ENCODE measurements at places on chromosomes 2 and 18.
A peak's percentile ranks its signal among the peaks of the same experiment; 100 is the strongest.

GRCh38 chr18:63336366-63337099 is 17.0 kb upstream of the BCL2 start:
- peak; percentile 69 for DNase-seq

DNA sequence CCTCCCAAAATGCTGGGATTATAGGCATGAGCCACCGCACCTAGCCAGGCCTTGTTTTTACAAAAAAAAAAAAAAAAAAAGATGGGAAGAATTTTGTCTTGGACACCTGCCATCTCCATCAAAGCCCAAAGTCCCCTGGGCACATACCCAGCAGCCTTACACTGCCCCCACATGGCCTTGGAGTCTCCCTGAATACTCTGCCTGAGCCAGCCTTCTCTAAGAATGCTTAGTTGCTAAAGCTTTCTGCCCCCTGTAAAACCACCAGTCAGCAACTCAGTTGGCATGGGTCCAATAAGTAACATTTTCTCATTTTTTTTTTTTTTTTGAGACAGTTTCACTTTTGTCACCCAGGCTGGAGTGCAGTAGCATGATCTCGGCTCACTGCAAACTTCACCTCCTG is 40.6 kb downstream of the SPC25 start:
- DNase-seq, result no peak

DNA sequence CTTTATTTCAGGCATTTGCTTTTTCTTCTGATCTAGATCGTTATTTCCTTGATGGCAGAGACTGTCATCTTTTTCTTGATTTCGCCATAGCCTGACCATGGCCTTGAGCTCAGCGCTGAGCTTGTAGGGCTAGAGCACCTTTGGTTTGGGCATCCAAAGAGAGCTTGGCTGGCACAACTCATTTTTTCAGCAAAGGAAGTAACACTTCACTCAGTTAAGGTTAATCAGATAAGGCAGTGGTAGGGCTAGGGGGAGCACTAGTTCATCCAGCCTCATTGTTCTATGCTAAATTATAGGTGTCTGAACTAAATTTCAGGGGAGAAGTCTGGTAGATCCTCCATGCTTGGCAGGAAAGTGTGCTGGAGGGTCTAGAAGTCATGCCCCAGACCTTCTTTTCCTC is 125.0 kb downstream of the SETBP1 start:
- DNase-seq, result no peak

- DNase-seq, result no peak
Measured at GRCh38 chr2:58427572-58428095, 186.5 kb upstream of the FANCL start.

DNA sequence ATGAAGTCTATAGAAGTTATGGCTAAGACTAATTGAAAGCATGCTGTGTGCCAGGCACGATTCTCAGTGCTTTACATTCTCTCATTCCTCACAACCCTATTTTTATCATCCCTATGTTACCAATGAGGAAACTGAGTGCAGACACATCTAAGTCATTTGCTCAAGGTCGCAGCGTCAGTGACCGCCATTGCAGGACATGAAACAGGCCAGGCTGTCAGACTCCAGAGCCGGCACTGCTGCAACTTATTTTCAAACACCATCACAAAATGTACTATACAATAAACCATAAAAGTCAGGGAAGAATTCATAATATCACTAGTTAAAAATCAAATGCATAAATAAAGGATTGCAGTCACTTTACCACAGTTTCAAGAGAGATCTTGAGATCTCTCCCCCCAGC is 5.6 kb downstream of the STK39 start:
- no peak for DNase-seq

- DNase-seq, result no peak
Measured at GRCh38 chr18:25279133-25279532, 72.8 kb downstream of the ZNF521 start.

DNA sequence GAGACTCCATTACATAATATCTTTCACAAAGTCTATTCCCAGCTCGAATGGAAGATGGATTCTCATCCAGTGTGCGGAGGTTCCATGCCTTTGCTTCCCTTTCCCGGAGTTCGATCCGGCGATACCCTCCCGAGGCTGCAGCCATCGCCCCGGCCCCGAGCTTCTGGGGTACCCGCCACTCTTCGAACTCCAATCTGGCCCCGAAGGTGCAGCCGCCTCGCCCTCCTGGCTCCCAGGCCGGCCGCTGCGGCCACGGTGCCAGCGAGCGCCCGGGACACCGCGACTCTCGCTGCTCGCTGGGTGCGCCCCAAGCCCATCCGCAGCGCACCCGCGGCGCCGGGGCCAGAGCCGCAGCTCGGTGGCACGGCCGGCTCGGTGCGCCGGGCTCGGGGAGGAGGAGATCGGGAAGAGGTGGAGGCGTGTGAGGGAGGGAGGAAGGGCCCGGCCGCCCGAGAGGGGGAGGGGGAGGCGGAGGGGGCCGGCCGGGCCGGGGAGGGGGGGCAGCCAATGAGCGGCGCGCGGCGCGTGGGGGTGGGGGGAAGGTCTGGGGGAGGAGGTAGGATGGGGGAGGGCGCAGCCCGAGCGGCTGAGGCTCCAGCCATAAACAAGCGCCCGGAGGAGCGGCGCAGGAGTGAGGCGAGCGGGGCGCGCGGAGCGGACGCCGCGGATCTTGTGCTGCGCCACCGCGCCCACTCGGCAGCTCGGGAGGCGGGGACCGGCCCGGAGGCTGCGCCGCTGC is at the start of gene CRIM1:
Gene CRIM1, plus strand, starts transcription at position 628 of the 739 bp plus-strand sequence. CDS start 515 bp downstream, outside the sequence.
- peak; percentile 89 for DNase-seq

DNA sequence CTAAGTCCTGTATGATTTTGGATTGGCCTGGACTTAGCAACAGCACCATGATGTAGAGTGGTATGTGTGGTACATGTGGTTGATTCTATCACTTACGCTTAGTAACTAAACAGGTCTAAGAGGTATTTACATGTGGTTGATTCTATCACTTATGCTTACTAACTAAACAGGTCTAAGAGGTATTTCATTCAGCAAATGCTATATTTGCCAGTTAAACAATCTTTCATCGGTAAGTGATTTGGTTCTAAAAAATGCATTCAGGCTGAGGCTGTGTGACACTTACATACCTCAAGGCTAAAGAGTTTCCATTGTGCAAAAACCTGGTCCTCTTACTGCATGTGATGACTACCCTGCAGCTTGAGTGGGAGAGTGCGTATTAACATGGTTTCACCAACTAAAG is 13.1 kb downstream of the EIF4E2 start:
- DNase-seq, result peak; percentile 1

GRCh38 chr2:69185807-69186206 is 172.8 kb downstream of the ANTXR1 start:
- DNase-seq, result no peak

DNA sequence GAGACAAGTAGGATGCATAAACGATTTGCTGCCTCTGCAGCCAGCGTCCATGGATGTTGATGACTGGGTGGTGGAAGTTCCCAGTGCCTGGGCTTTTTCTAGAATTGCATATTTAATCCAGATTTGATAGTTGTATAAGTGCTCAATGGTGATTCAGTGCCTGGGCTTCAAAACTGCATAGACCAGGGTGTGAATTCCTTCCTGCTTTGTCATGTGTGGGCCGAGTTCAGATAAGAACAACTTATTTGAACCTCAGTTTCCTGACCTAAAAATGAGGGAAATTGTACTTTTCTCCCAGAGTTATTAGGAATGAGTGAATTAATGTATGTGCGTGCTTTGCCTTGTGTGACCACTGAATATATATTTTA is 154.6 kb downstream of the WDSUB1 start:
- peak; percentile 54 for DNase-seq

DNA sequence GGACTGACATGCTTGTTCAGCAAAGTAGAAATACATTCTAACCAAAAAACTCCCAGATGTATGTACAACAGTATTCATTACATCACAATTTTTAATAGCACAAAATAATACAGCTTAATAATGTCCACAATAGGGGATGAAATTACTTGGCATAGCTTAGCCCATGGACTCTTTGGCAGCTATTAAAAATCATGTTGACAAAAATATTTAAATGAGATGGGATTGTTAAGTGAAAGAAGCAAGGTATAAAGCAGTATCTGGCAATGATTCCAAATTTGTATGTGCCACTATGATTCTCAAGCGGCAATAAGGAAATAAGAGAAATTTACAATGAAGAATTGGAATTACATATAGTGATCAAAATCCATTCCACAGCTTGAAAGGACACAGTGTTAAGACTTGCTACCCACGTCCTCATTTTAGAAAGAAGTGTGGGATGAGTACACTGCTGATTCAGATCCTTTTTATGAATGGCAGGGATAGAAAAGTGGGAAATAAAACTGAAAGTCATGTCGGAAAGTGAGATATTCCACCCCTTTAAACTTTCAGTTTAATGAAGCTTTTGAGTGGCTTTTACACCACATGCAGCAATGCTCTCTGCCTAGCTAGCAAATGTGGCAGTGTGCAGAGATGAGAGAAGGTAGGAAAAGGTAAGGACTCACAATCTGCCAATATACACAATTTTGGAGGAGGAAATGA is 2.4 kb downstream of the GAREM1 start:
- no peak for DNase-seq

GRCh38 chr2:128774320-128775216 is 455.9 kb upstream of the HS6ST1 start:
- DNase-seq, result no peak

DNA sequence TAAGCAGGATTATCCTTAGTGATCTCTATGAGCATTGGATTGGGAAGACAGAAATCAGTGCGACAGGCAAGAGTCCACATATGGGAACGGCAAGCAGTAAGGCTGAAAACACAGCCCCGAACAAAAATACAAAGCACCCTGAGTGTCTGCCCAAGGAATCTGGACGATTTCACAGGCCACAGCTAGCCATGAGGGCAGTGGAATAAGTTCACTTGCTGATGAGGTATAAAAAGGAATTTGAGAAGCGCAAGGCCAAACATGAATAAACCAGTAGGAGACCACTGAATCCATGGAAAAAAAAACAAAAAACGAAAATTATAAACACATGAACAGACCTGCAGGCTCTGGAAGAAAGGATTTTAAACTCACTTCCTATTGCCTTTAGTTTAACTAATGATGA is 24.3 kb downstream of the WDSUB1 start:
- DNase-seq, result no peak

DNA sequence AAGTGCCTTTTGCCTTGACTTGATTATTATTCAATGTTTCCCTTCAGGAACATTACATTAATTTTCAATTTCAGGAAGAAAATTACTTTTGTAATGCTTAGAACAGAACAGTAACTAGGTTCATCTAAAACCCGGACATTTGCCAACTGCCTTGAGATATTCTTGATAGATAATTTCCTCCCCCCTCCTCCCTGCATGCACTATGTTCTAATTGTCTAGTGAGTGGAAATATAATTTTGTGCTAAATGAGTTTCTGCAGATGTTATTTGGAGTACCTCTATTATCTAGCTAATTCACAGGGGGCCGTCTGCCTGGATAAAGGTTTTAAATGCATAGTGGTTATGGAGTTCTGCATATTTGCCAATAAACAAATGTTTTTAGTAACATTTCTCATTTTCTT is 200.3 kb upstream of the SLC39A10 start:
- no peak for DNase-seq

DNA sequence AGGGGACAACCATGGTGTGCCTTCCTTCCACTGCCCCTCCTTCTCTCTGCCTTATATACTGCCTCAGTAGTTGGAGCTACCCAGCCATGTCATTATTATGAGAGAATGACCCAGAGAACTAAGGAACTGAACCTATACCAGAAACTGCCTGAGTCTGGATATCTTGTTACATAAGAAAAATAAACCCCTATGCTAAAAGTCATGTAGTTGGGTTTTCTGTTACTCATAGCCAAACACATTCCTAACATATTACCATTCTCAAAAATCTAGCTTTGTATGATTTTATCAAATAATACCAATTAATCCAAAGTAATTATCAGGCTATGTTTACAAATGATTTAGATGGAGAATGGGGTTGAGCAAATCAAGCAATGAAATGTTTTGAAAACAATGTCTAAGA is 15.0 kb upstream of the KLF7 start:
- DNase-seq, result no peak

GRCh38 chr18:305003-305501 is 37.2 kb upstream of the THOC1 start:
- DNase-seq, result no peak
